NCI-H446 (cell line): ENCODE measurements at places on chromosomes 1 and 21.

GRCh38 chr1:27332536-27333281, 9.1 kb upstream of the SYTL1 start:
- DNase-seq, result no peak

DNA sequence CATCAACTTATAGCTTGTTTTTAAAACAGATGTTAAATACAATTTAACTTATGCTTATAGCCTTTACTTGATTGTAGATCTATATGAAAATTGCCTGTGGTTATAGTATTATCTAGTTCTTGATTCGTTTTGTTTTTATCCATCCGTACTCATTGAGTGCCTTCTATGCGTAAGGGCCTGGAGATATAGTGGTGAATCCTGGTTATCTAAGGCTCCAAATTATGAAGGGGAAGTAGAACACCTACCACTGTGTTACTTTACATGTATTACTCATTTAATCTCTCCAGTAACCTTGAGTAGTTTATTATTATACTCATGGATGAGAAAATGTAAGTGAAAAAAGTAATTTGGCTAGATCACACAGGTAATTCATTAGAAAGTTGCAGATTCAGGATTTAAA, 121.8 kb downstream of the OSBPL9 start:
- DNase-seq, result no peak

GRCh38 chr21:42685036-42685435, 31.6 kb downstream of the PDE9A start:
- no peak for DNase-seq

- DNase-seq, result no peak
Observed at GRCh38 chr1:8259498-8260290, 58.2 kb upstream of the SLC45A1 start.

GRCh38 chr1:58874757-58875755, 91.2 kb upstream of the JUN start:
- DNase-seq, result peak; percentile 83

- DNase-seq, result no peak
Observed at GRCh38 chr1:215394084-215394991, 172.8 kb upstream of the KCTD3 start.

GRCh38 chr1:6294080-6294889, 33.4 kb upstream of the GPR153 start:
- no peak for DNase-seq

DNA sequence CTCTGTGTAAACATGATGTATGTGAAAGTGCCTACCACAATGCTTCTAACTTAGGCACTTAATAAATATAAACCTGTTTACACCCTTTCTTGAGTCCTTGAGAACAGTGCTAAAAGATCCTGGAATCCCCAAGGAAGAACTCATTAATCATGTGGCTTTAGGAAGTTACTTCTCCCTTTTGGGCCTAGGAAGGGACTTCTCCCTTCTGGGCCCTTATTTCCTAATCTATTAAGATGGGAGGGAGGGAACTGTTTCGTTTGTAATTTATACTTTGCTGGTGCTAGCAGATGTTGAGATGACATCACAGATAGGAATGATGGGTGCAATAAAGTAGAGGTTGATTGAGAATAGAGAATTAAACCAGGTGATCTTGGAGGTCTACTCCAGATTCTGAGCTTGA, 1.2 kb downstream of the BTF3L4 start:
- no peak for DNase-seq

DNA sequence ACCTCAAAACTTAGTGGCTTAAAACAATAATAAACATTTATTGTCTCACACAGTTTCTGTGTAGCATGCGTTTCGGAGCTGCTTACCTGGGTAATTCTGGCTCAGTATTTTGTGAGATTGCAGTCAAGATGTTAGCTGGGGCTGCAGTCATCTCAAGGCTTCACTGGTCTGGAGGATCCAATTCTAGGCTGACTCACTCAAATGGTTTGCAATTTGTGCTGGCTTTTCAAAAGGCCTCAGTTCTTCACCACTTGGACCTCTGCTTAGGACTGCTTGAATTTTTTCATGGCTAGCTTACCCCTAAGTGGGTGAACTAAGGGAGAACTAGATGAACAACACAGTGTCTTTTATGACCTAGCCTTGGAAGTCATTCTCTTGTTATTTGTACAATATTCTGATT, 21.0 kb downstream of the XPR1 start:
- no peak for DNase-seq

- DNase-seq, result no peak
Observed at GRCh38 chr1:25831569-25832196, 11.9 kb downstream of the MTFR1L start.

DNA sequence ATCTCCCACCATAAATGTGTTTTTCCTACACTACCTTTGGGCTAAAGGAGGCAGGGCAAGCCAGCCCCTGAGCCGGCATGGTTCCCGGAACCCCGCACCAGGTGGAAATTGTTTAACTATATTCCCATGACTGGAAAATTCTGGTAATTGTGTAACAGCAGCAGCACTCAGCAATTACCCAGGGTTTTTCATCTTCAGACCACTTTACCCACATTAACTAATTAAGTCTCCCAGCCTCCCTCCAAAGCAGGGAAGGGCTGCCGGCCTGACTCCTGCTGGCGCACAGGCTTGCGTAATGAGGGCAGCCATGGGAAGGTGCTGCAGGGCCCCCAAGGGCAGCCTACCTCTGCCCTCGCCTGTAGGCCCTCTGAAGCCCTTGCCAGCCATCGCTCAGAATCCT, 140.7 kb upstream of the VAMP3 start:
- no peak for DNase-seq

GRCh38 chr1:87236585-87236984, 92.1 kb upstream of the LMO4 start:
- DNase-seq, result no peak

- DNase-seq, result no peak
Observed at GRCh38 chr21:44759628-44760285, 41.9 kb downstream of the UBE2G2 start.

DNA sequence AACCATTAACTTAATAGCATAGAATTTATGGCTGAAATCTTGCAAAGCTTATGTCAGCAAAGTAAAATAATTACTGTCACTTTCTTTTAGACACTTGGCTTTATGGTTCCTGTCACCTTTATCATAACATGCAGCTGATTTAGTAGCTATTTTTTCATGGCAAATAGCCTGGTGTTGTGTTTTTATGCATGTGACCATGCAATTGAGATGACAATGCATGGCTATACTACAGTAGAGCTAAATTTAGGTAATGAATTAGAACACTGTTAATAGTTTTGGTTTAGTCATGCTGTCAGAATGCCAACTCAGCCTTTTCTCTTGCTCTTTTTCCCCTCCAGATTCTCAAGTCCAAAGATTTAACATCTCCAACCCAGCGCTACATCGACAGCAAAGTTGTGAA, 88.6 kb downstream of the TGFB2 start:
- no peak for DNase-seq

DNA sequence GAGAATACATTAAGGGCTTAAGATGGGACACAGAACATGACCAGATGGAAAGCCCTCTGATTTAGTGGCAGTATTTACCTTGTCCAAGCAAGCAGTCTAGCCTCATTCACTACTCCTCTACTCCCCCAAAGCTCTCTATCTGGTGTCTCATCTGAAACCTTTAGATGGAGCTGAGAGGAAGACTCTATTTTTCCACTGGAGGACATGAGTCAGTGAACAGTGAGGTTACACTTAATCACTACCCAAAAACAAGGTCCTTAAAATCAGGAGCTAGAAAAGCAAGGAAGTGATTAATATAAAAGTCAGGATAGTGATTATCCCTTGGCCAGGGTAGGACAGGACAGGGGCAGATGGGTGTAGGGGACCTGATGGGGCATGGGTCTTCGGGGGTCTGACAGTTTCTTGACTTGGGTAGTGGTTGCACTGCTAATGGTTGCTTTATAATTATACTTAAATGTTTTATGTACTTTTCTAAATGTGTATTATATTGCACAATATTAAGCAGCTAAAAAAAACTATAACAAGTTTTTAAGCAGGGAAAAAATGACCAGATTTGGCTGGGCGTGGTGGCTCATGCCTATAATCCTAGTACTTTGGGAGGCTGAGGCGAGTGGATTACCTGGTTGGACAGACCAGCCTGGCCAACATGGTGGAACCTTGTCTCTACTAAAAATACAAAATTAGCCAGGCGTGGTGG, 3.0 kb downstream of the PTPN22 start:
- no peak for DNase-seq

GRCh38 chr1:234313171-234313570, 60.1 kb upstream of the COA6 start:
- DNase-seq, result no peak

GRCh38 chr1:28450561-28450960, 55.3 kb upstream of the RCC1 start:
- DNase-seq, result no peak

GRCh38 chr1:225580238-225581099, 72.5 kb downstream of the ENAH start:
- peak; percentile 27 for DNase-seq

DNA sequence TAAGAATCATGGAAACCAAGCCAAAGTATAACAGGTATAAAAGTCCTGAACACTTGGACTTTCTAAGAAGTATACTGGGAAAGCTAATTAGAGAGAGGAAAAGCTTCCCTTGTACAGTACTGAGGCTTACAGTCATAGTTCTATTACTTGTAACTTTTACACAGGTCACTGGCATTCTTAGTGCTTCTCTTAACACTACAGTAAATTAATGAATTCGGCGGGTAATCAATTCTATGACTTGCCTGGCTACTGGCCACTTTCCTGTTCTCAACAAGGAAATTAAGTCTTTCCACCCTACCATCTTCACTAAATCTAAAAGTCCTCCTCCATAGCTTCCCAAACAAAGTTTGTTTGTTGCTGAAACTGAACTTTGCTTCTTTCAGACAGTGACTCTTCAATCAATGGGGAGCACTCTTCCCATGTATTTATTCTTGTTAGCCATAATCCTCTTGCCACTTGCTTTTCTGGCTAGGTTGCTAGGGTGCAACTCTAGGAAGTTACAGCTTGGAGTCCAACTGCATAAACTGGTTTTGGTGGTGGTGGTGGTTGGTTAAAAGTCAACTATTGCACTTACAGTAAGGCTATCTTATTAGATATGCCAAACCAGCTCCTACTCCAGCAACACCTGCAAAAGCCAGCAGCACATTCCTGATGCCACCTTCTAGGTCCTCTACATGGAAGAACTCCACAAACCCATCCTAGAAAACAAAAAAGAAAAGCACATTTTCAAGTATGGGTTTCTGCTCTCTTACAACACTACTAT, 2.4 kb downstream of the MCL1 start:
- no peak for DNase-seq

GRCh38 chr21:41369920-41370839, 8.4 kb downstream of the MX2 start:
- no peak for DNase-seq

DNA sequence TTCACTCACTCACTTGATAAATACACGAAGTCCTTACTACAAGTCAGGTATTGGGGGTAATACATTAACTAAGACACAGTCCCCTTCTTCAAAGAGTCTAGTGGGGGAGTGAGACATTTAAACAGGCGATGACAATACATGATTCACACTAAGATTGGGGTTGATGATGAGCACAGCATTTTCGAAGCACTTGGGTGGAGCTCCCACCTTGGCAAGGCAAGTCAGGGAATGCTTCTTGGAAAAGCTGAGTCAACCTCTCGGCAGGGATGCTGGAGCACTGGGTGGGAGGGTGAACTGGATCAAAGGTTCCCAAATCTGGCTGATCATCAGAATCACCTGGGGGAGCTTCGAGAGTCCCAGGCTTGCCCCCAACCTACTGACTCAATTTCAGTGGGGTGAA, 57.9 kb upstream of the ENAH start:
- no peak for DNase-seq

DNA sequence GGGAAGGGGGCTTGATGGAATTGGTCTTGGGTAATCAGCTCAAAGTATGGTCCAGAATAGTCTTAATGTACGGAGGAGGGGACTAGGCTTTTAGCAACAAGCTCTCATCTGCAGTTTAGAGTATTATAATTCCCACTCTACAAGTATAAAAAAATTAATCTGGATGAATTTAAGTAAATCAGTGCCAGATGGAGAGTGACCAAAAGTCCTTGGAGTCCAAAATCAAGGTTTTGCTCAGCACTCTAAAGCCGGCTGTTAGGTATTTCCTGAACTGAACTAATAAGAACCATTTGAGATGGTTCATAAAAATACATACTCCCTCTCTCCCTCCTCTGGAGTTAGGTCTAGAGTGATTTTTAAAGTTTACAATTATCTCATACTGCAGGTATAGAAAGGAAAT, 23.7 kb downstream of the GLUL start:
- peak; percentile 40 for DNase-seq

DNA sequence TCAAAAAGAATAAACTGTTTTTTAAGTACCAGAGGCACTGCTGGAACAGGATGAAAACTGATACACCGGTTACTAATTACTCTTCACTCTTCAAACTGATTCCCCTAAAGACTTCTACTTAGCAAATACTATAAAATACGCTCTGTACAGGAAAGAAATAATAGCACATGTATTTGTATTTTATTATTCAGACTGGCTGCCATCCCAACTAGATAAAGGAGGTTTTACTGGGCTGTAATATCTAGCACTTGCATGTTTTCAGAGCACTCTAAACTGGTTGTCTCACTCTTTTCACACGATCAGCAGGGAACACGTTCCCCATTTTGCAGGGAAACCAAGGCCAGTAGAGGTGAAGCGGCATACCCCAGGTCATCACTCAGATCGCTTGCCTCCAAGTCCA, 9.2 kb downstream of the SMIM12 start:
- no peak for DNase-seq

- DNase-seq, result no peak
Observed at GRCh38 chr1:39116860-39117728, 87.4 kb upstream of the MACF1 start.

DNA sequence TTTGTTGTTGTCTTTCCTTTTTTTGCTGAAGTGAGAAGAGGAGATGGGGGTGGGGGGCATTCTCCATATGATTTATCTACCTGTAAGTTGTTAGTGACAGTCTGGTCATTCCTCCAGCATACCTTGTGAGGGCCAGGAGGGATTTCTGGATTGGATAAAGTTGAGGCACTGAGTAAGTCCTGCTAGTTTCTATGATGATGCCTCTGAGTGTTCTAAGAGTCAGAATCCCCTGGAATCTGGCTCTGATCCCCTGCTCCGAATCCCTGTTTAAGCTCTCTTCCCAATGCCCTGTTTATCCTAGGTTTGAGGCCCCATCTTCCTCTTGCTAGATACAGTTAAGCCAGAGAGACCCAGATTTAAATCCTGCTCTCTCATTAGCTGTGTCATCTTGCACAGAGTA, 83.2 kb upstream of the HOOK1 start:
- DNase-seq, result no peak

- no peak for DNase-seq
Observed at GRCh38 chr1:27659497-27660299, 12.3 kb downstream of the IFI6 start.

DNA sequence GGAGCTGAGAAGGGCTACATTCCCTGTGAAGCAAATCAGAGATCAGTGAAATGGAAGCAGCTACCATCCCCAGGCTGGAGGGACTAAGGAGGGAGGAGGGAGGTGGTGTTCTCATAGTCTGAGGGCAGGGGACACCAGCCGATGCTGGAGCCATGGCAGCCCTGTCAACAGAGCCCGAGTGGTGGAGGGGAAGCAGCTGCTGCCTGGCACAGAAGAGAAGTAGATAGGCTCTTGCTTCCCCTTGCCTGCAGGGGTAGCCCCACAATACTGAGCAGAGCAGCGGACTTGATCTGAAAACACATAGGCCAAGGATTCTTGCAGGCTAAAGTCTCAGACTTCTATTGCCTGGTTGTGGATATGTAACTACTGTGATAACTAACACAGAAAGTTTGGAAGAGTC, 255.1 kb downstream of the FGGY start:
- no peak for DNase-seq
